ENCODE measurements at places on chromosomes 2 and 18.

DNA sequence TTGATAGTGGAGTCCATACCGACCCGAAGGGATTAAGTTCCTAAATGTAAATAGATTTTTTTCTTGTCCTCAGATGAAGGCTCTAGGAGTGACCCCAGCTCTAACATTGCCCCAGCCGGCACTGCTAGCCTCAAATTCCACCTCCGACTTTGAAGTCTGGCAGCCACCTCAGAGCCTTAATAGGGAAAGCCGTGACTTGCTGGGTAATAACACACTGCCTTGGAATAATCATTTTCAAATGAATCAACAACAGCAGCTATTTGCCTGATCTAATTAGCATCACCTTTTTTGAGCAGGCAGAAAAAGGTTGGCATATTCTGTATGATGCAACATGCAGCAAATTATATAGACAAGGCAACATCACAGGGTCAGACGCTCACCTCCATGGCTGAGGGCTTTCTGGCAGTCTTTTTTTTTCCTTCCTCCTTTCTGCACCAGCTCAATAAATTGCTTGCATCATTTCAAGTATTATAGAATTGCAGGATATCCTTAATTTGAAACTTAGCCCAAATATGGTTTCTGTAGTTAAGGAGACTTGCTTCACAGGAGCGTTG is 276.5 kb upstream of the ATP5MC3 start:
- DNase-seq: no peak

GRCh38 chr2:63613391-63613901 is 24.7 kb downstream of the MDH1 start:
- no peak for DNase-seq

DNA sequence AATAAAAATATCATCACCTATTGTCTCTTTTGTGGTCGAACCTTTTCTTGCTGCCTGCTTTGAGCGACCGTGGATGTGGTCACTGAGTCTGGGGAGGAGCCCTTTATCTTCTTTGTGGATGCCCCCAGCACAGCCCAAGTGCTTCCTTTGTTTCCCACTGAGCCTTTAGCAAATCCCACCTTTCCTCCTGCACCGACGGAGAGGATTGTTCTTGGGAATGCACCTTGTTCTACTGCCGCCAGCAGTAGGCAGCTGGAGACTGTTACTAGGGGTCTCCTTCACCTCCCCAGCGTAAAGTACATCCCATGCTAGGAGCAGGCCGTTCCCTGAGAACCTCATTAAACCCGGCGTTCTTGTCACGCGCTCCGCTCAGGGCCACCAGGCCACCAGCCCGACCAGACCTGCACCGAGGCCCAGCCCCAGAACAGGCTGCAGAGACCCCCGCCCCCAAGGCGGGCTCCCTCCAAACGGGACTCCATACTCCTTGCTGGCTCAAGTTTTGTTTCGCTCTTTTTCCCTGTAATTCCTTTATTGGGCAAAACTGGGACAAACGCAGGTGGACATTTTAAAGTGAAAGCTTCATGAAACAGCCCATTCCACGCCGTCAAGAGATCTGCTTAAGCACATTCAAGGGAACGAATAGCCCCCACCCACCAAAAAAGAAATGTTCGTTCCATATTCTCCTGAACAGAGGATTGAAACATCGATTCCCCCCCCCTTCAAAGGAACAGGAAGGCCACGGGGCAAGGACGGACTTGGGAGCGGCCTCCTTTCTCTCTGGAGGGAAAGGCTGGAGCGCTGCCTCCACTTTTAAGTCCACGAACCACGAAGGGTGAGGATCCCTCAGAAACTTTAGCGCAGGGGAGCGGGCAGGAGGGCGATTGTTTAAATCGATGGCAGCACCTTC is 1.1 kb upstream of the MAT2A start:
- peak; percentile 71 for DNase-seq

DNA sequence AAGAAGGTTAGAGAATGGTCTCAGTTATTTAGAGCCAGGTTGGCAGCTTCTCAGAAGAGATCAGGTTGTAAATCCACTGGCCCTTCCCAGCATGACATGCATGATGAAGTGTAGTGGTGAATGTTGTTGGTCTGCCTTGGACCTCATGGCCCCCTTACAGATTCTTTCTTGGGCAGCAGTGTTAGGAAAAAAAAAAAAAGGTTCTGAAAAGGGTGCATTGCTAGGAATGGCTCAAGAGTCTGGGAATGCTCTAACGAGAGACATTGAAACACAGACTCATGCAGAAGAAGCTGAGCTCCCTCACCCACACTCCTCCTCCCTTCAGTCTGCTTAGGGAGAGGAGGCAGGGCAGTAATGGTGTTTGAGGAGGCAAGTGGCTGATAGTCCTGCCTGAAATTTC is 105.5 kb downstream of the POLE4 start:
- no peak for DNase-seq

- DNase-seq: no peak
Observed at GRCh38 chr2:196747400-196747799, 52.1 kb downstream of the GTF3C3 start.

GRCh38 chr2:85132834-85133637 is at the start of gene TCF7L1:
TSS of gene TCF7L1 (plus strand) at chr2:85133392. CDS start at chr2:85133685, 293 bp downstream.
- peak; percentile 62 for DNase-seq

DNA sequence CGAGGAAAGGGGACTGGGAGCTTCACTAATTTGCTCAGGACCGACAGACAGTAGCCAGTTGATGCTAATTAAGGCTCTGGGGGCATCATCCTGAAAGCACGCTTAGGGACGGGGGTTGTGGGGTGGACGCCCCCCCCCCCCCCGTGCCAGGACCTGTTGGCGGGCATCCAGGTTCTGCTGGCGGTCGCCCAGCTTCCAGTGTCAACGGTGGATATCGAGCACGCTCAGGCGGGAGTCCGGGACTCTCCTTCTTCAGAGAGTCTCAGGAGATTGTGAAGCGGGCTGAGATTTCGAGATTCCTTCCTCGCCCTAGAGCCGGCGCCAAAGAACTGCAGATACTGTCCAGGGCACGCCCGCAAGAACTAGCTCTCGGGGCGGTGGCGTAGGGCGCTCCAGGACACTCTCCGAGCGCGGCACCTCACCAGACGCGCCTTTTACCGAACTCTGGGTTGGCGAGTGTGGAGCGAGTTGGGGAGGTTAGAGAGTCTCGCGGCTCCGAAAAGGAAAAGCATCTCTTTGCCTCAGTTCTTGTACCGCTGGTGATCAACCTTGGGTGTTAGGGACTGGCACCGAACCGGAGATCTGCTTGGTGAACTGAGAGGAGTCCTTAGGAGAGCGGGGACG is 5.6 kb downstream of the RAX start:
- no peak for DNase-seq

GRCh38 chr2:3738454-3738853 is 35.1 kb downstream of the DCDC2C start:
- DNase-seq: no peak

DNA sequence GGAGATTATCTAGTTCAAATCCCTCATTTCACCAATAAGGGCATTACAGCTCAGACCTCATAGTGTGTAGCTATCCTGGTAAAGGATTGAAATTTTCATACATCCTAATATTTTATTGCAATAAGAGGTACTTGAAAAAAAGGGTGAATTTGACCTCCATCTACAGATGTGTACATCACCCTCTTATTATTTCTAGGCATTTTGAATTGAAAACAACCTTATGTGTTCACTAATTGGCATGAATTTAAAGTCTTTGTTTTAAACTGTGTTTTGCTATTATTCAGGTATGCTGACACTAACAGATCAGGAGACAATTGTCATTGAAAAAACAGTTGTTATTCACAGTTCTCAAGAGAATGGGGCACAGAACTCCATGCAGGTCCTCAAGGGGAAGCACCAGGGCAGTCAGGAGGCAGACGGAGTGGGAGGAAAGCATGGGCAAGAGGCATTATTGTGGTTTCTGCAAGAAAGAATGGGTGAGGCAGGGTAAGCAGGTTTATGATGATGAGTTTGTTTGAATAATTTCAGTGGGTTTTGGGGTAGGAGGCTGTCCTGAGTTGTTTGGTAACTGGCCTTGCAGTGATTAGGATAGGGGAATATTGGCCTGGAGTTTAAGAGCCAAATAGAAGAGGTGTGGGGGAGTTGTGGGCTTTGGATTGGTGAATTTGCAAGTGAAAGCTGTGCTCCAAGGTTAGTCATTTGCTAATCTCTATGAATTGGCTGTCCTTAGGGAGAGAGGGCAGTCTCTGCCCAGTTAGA is 194.6 kb downstream of the GPD2 start:
- no peak for DNase-seq

DNA sequence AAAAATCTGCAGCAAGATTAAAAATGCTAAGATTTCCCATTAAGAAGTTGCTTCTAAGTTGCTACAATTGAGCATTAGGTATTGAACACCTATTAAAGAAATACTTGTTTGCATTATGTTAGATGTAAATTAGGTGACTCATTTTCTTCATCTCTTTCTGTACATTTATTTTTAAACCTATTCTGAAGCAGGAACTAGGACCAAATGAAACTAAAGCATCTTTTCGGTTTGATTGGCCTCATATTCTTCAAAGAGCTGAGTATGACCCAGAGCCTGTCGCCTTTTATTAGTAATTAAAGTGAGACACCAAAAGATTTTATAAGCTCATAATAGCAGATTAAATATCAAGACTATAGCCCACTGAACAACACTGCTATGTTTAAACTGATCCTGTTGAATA is 83.4 kb upstream of the ZEB2 start:
- no peak for DNase-seq

GRCh38 chr2:237979331-237979730 is 12.5 kb downstream of the UBE2F start:
- no peak for DNase-seq

DNA sequence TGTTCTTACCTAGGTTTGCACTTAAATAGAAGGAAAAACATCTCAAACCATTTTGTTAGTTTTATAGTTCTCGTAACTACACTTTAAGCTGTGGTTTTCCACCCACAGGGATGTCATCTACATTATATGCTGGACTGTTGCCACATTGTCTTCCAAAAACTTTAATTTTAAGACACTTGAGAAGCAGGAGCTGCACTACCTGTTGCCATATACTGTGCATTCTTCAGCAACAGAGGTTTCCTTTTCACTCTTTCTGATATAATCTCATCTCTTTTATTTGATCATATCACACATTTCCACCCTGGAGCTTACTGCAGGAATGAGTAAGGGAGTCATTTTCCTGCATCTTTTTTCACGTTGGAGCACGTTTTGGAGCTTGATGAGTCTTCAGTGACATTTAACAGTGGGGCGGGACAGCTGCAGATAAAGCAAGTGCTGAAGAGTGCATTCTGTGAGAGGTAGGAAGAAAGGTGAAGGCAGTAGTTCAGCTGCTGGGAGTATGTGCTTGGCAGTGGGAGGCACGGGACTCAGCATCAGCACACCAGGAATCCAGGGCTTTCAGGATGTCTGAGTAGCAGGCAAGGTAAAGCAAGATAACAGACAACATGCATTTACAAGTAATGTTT is 3.8 kb downstream of the LIMS1 start:
- no peak for DNase-seq

GRCh38 chr2:121398853-121399252 is 113.9 kb upstream of the TFCP2L1 start:
- no peak for DNase-seq

GRCh38 chr2:169294001-169294675 is 68.2 kb downstream of the LRP2 start:
- DNase-seq: no peak

DNA sequence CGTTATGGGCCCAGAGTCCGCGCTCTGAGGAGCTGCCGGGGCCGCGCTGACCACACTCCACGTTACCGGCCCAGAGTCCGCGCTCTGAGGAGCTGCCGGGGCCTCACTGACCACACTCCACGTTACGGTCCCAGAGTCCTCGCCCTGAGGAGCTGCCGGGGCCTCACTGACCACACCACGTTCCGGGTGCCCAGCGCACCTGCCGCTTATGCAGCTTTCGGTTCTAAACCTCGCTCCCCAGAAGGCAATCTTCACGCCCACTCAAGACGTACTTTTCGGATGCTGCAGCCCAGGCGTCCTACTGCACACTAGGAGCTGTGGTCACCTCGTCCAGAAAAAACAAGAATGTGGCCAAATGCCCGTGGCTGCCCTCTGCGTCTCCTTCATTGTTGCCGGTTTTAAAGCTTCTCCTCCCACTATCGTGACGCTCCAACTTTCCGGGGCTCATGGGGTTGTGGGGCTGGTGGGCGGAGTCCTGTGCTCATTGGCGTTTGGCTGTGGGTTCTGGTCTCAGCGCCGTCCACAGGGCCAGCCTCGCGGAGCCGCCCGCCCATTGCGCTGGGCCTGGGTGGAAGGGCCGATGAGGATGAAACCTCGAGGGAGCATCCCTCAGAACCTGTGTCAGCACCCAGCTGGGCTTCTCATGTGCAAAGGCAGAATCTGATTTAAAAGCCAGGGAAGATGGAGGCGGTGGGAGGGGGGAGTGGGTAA is 11.9 kb downstream of the KCNG2 start:
- DNase-seq: no peak

DNA sequence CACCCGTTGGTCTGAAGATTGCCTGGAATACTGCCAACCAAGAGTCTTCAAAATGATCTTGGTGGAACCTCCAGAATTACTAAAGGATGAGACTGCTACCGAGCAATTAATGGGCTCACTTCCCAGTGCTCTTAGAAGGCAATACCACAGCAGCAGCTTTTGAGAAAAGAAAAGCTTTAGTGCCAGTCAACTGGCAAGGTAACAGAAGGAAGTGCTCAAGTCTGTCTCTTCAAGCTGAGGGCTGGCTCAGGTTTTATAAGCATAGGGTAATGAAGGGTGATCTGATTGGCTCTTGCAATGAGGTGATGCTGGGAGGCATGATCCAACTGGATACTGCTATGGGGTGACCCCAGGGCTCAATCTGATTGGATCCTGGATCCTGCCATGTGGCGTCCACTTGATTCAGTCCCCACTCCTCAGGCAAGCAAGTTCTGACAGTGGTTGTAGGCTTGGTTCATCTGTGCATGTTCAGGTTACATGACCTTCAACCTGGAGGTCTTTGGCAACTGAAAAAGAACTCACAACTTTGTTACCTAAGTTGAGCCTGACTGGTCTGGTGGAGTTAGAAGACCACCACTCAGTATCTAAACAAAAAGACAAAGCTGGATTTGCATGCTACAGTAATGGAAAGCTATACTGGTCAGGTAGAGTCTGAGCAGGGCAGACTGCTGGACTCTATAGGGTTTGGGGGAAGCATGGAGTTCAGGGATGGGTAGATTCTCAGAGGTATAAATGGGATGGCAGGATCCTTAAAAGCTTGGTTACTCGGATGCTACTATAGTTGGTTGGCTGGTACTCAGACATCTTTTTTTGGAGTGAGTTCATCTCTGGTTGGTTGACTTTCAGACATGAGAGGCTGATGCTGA is 14.0 kb upstream of the RIF1 start:
- DNase-seq: no peak
